ENCODE measurements at places on chromosomes 3 and 15. TPM values are rescaled to one million over a fixed set of nuclear protein-coding genes. Genes with fewer than 3 reads are reported as not detected.

- no peak for DNase-seq
Measured at GRCh38 chr3:16189201-16189600, 14.7 kb downstream of the GALNT15 start.

The PDZRN3 gene
- 71.9 TPM for total RNA-seq

The NOX5 gene
- total RNA-seq: 0.53 TPM

The USP3 gene
- 61.9 TPM for total RNA-seq

The CCDC191 gene
- total RNA-seq: 0.21 TPM

Data from ascending aorta (tissue), 2 donors.